ENCODE measurements at places on chromosomes 6 and 20. TPM values are rescaled to one million over a fixed set of nuclear protein-coding genes. Genes with fewer than 3 reads are reported as not detected.

The C20orf144 gene
- 0.28 TPM for total RNA-seq

The RAD21L1 gene
- total RNA-seq: not detected

DNA sequence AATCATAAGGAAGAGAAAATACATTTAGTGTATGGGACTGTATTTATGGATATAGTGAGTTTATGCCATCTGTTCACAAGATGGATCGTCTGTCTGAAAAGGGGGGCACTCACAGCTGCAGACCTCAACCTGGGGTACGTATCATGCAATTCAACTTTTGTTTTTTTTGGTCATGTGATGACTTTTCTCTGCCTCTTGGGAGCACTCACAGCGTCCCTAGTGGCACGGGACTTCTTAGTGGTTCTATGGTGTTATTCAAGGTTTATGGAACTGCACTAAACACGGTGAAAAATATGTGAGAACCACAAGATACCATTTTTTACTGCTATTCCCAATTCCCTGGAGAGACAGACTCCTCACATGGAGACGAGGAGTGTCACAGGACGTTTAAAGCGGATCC lies 60.4 kb upstream of the MPC1 start:
- DNase-seq: no peak

- DNase-seq: no peak
Measured at GRCh38 chr6:12258591-12259075, 31.5 kb upstream of the EDN1 start.
